ENCODE measurements at places on chromosomes 7 and 10. TPM values are rescaled to one million over a fixed set of nuclear protein-coding genes. Genes with fewer than 3 reads are reported as not detected.

Gene FOXP2
- total RNA-seq = 11.4 TPM

Gene POLD2
- 89.1 TPM for total RNA-seq

Gene SOSTDC1
- 0.05 TPM for total RNA-seq

Gene INSYN2A
- not detected for total RNA-seq

Gene SSC4D
- 0.98 TPM for total RNA-seq

All from dermis blood vessel endothelial cell (primary cell).